ENCODE measurements at places on chromosomes 5 and 9.
A peak's percentile ranks its signal among the peaks of the same experiment; 100 is the strongest.

DNA sequence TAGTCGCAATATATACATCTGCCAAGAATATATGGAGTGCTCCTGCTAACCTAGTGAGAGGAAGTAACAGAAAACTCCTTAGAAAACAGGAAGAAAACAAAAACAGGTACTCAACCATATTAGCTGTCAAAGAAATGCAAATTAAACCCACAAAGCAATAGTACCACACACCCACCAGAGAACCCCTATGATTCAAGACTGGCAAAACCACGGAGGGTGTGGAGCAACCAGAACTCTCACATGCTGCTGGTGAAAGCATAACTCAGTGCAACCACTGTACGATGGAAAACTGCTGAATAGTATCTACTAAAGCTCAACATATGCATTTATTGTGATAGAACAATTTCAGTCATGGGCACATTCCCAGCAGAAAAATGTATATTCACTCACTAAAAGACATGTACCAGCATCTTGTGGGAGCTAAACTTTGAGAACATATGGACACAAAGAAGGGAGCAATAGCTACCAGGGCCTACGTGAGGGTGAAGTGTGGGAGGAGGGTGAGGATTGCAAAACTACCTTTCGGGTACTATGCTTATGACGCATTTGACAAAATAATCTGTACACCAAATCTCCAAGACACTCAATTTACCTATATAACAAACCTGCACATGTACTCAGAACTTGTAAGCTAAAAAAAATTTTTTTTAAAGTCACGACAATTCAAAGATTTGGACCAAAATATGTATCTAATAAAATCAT, 34.0 kb downstream of the PTPN3 start:
- no peak for DNase-seq

GRCh38 chr5:3198074-3198449, 397.6 kb upstream of the IRX1 start:
- DNase-seq, result no peak

GRCh38 chr5:96052374-96052773, 90.7 kb upstream of the ELL2 start:
- no peak for DNase-seq

- no peak for DNase-seq
Observed at GRCh38 chr9:27622693-27623340, 49.5 kb upstream of the C9orf72 start.

GRCh38 chr5:41482715-41483114, 27.7 kb downstream of the PLCXD3 start:
- no peak for DNase-seq

- DNase-seq, result no peak
Observed at GRCh38 chr9:92722386-92723298, 42.0 kb downstream of the BICD2 start.

DNA sequence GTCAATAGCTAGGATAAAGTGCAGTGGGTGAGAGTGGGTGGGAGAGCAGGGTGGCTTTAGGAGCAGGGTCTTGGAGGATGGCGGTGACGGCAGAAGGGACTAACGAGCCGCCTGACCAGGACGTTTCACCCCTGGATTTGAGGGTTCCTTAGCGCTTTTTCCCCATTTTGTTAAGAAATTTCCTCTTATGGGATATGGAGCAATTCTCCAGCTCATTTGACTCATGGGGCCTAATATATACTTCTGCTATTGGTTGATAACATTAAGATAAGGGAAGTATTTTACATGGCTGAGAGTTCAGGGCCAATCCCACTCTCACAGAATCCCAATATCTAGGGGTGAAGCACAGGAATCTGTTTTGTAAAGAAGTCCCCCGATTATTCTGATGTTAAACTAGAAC, 17.6 kb downstream of the CD180 start:
- DNase-seq, result no peak

GRCh38 chr9:127536499-127536898, 75.6 kb upstream of the STXBP1 start:
- no peak for DNase-seq

DNA sequence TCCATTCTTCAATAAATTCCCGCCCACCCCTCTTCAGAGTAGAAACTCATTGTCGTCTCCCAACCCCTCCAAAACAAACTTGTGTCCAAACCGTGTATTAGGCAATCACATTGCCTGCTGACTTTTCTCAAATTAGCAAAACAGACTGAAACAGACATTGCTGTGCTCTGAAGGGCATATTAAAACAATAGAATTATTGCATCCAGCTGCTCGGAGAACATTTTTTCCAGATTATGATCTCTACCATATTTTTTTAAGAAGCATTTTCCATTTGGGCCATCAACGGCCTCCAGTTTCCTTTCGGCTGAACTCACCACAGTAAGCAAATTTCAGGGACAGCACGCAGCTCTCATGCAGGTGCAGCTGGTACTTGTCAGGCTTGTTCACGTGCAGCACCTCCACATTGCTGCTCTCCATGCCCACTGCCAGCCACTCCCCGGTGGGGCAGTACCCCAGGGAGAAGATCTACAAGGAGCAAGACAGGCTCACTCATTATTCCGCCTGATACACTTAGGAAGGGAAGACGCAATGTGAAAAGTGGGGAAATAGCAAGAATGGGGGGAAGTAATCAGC, 104.1 kb downstream of the TLE1 start:
- DNase-seq, result no peak

GRCh38 chr5:71471193-71471592, 15.7 kb downstream of the BDP1 start:
- no peak for DNase-seq

DNA sequence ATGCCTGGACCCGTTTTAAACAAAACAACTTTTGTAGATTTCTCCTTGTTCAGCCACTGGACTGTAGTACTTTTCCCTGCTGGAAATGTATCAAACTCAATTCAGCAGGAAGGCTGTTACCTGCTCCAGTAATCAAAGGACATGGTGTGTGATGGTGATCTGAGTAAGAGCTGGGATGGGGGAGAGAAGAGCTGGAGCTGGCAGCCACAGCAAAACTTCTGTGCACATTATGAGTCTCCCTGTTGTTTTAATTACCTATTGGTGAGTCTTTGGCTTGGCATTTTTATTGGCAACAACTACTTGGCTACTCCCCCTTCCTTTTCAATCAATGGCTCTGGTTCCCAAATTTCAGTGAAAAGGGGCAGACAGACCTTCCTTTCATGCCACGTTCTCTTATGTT, 9.7 kb downstream of the NREP start:
- DNase-seq, result no peak

DNA sequence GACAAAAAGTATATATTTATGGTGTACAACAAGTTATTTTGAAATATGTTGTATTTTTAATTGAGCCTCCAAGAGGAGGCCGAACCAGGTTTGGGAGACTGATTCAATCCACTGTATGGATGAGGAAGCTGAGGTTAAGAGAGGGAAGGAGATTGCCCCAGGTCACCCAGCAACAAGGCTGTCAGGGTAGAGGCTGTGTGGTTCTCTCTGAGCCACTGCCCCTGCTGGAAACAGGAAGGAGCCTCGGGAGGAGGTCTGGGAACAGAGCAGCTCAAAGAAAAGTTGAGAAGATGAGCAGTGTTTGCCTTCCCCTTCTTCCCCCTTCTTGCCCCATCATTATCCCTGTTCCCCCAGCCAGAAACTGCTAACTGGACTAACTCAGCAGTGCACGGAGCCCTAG, 6.6 kb upstream of the FAT2 start:
- no peak for DNase-seq

DNA sequence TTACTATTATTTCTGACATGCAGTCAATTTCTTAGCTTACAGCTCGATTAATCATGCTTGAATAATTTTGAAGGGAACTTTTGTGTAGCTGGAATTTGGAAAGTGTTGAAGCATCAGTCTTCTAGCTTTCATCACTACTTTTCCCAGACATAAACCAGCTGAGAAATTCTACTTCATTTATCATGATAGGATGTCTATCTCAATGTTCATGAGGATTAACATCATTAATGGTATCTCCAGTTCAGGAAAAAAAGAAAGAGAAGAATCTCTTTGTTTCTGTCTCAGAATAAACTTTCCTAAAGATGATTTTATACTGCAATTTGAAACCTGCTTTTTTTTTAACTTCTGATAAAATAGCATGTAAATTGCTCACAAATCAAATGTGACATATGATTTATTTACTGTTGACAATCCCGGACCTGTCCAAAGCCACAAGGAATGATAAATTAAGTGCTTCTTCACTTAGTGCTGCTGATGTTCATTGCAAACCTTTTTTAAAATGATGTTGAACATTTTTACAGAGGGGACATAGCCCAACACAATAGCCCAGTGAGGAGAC, 412.1 kb upstream of the CLINT1 start:
- no peak for DNase-seq

DNA sequence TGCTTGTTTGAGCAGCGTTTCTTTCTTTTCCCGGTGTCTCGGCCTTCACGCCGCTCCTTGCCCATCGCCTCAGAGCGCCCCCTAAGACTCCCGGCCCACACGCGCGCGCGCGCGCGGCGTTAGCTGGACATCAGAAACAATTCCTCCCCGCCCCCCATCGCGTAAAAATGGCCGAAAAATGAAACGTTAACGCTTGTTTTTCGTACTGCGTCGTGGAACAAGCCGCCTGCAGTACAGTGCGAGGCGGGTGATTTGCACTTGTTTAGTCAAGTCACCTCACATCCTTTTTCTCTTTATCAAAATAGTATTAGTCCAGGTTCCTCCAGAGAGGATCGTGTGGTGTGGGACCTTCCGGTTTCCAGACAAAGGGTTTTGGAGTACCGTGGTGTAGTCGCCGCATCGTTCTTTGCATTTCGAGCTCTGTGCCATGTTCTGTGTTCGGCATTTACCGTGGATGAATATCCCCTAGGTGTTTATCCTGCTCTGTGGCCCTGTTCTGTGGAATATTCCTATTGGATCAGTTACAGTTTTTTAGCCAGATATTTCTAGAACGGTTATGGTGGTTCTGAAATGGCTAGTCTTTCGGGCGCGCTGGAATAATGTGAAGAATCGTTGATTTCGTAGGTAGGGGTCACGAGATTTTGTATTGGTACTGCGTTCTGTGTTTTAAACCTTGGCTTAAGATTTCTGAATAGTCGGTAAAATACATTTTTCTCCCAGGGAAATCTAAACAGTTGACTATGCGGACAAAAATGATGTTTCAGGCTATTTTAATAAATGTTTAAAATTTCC, 1.0 kb downstream of the MATR3 start:
- DNase-seq, result peak; percentile 80

DNA sequence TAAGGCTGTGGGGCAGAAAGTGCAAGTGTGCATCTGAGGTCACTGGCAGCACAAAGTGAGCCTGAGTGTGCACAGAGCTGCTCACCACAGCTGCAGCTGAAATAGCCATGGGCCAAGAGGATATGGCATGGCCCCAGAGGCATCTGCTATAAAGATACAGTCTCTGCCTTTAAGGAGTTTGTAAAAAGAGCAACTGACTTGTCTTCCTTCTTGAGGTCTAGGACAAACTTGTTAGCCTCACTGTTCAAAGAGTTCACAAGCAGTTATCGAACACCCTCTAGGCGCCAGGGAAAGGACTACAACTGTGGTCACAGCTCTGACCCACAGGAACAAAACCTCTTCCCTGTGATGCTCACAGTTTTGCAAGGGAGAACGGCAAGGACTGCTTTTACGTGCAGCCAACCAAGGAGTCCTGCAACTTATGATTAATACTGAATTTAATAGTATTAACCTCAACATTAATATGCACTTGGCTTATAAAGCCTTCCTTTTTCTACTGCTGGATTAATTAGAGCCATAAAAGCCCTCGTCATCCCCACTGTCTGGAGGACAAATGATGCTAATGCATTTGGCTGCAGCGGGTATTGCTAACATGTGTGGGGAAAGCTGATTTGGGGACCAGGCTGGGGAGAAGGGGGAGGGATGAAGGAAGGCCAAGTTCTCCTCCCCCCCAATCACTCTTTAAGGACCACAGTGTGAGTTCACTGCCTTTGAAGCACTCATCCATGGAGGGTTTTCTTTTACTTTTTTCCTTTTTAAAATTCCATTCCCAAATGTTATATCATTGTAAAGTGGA, 189.8 kb upstream of the TRIM32 start:
- no peak for DNase-seq

GRCh38 chr5:59104400-59105127, 521.7 kb downstream of the RAB3C start:
- no peak for DNase-seq

- DNase-seq, result no peak
Observed at GRCh38 chr9:124812441-124812876, 35.5 kb downstream of the OLFML2A start.

DNA sequence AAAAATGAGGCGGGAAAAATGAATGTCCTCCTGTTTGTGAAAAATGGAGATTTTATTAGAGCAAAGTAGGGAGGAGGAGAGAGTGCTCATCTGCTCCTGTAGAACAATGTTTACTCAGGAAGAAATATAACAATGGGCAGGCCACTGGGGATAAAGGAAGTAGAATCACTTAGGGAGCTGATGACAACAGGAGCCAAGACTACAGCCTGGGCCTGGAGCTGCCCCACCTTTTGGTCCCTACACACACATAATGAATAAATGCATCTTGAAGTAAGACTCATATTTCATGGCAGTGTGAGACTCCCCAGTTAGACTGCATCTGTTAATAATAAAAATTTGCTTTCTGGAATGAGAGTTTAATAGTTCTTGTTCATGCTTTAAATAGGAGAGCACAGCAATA, 1939.8 kb downstream of the EFNA5 start:
- DNase-seq, result no peak

- DNase-seq, result no peak
Observed at GRCh38 chr5:111774525-111774924, 17.5 kb upstream of the NREP start.

DNA sequence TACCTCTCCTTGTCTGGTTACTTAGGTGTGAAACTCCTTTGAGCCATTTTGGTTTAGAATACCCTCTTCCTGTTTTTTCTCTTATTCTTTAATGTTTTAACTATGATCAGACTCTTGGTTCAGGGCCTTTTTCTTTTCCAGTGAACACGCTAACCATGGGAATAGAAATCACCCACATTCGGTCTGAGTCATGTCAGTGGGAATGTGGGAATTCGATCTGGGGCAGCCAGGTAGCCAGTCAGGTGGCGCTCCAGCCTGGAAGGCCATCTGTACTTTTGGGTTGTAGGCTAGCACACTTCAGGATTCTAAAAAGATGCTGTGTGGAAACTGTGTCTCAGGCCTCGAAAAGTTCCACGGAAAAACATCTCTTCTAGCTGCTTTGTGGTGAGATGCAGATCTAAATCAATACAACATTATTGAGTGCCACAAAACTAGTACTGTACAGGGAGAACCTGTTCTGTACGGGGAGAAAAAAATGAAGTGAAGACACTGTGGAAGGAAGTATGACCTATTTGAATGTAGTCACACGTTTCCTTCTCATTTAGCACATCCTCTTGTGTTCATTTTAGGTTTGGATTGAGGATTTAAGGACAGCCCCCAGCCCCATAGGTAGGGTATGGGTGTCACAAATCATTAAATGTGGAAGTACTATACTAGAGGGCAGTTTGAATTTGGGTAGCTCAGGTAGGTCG, 36.4 kb downstream of the SNX30 start:
- DNase-seq, result no peak

Data from coronary artery (tissue), 2 donors.